ENCODE measurements at places on chromosomes 2 and 18. TPM values are rescaled to one million over a fixed set of nuclear protein-coding genes. Genes with fewer than 3 reads are reported as not detected.

GCG gene
- total RNA-seq = not detected

SPP2 gene
- total RNA-seq = not detected

RNMT gene
- total RNA-seq = 21.9 TPM

ZNF396 gene
- total RNA-seq = 3.2 TPM

SLC40A1 gene
- total RNA-seq = 153 TPM

PIGN gene
- total RNA-seq = 28.9 TPM

GDF7 gene
- total RNA-seq = 0.37 TPM

SERPINB4 gene
- total RNA-seq = not detected

DNA sequence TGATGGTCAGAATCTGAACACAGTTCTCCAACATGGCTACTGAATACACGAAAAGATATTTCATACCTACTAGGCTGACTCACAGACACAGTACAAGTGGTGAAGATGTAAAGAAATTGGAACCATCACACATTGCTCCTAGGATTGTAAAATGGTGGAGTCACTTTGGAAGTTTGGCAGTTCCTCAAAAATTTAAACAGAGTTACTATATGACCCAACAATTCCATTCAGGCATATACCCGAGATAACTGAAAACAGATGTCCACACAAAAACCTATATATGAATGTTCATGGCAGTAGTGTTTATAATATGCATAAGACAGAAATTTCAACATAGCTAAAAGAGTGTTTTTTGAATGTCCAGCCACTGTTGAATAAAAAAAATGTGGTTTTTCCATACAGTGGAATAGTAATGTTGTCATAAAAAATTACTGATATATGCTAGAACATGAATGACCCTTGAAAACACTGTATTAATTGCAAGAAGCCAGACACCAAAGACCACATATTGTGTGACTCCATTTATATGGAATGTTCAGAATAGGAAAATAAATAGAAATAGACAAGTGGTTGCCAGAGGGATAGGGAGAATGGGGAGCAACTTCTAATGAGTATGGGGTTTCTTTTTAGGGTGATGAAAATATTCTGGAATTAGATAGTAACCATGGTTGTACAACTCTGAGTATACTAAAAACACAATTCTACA is 10.1 kb downstream of the RMP24 start:
- no peak overlapping the region for H3K27ac ChIP-seq
- no peak for DNase-seq
- H3K4me1 ChIP-seq = no peaks in the 10 kb centered on the region
- H3K27me3 ChIP-seq = no peaks in the 10 kb centered on the region

GRCh38 chr2:126945118-126945517 is 46.4 kb downstream of the TEX51 start:
- no peak overlapping the region for H3K4me3 ChIP-seq
- H3K36me3 ChIP-seq = no peaks in the 10 kb centered on the region
- no peak overlapping the region for H3K27ac ChIP-seq
- DNase-seq = no peak
- H3K27me3 ChIP-seq = no peaks in the 10 kb centered on the region

DNA sequence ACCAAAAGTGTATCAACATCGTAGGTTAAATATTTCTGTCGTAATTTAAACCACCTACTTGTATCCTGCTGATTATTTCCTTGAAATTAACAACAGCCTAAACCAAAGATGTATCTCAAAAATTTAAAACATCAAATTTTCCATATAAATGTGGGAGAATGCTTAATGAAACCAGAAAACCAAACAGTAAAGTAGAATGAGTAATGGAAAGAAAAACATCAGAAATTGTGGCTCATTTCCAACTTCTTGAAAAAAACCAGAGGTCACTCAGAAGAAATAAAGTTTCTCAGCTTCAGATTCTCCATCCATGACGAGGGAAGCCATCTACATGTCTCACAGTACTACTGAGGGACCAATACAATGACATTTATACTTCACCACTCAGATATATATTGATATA is 296.5 kb downstream of the NOL4 start:
- no peak overlapping the region for H3K4me3 ChIP-seq
- no peaks in the 10 kb centered on the region for H3K27me3 ChIP-seq
- no peaks in the 10 kb centered on the region for H3K4me1 ChIP-seq

DNA sequence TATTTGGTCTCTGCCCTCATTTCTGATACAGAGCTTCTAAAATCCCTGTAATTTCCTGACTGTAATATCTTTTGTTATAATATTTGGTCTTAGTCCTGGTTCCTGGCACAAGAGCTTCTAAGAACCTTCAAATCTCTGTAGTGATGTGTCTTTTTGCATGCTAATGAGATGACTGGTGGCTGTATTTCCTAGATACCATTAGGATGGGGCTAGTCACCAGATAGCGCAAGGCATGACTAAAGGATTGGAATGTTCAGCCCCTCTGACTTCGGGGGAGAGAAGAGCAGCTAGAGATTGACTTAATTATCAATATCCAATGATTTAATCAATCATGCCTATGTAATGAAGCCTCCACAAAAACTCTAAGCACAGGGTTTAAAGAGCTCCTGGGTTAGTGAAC is 620.8 kb upstream of the ACVR2A start:
- H3K4me3 ChIP-seq = no peak overlapping the region
- no peaks in the 10 kb centered on the region for H3K36me3 ChIP-seq
- no peaks in the 10 kb centered on the region for H3K27me3 ChIP-seq
- no peak overlapping the region for H3K27ac ChIP-seq

- H3K4me1 ChIP-seq = no peaks in the 10 kb centered on the region
- no peak overlapping the region for H3K4me3 ChIP-seq
- H3K27me3 ChIP-seq = no peaks in the 10 kb centered on the region
- DNase-seq = no peak
- no peak overlapping the region for H3K27ac ChIP-seq
Observed at GRCh38 chr18:63591725-63592124, 4.6 kb downstream of the SERPINB13 start.

DNA sequence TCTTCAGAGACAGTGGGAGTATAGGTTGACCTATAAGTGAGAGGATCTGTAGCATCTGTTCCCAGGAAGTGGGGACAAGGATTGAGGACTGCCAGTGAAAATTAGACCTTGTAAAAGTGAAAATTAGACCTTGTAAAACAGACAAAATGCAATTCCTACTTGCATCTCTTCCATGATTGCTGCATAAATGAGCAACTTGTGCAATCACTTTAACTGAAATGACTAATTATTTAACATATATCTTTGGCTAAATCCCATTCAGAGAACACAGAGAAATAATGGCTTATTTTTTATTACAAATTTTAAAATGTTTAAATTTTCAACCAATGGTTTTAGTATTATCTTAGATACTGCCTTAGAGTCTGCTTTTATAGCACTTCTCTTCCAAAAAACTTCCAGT is 67.2 kb upstream of the NABP1 start:
- H3K4me3 ChIP-seq = no peak overlapping the region
- peak overlapping the region; percentile 56 for H3K27ac ChIP-seq
- H3K4me1 ChIP-seq = peaks cover 22% of the 10 kb centered on the region
- DNase-seq = no peak
- H3K36me3 ChIP-seq = no peaks in the 10 kb centered on the region

DNA sequence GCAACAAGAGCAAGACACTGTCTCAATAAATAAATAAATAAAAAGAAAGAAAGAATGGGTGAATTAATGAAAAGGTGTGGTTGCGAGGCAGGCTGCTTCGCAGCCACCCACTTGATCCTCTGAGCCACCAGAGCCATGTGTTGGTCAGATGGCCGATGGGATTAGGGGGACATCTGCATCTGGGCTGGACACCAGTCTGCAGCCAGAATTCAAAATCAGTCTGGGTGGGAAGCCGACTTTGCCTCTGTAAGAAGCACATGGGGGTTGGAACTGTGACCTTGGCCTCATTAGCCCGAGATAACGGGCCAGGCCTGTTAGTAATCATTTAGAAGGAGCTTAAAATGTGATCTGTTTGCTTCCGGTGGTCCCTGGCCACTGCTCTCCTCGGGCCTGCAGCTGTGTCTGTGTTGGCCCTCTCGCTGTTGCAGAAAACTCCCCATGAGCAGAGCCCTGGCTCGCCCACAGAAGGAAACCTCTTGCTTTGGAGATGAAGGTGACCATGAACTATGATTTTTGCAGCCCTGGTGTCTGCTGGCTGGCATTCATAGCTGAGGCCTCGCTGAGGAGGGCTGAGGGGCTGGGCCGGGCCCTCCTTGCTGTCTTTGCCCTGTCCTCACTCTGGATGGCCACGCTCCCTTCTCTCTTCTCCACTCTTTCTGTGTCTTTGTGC is 94.4 kb downstream of the DYSF start:
- no peaks in the 10 kb centered on the region for H3K4me1 ChIP-seq
- no peak overlapping the region for H3K27ac ChIP-seq
- no peak for DNase-seq
- no peak overlapping the region for H3K4me3 ChIP-seq
- H3K27me3 ChIP-seq = peaks cover 10% of the 10 kb centered on the region

- H3K36me3 ChIP-seq = no peaks in the 10 kb centered on the region
- H3K27me3 ChIP-seq = no peaks in the 10 kb centered on the region
- H3K4me1 ChIP-seq = no peaks in the 10 kb centered on the region
- no peak for DNase-seq
- H3K4me3 ChIP-seq = no peak overlapping the region
Observed at GRCh38 chr2:161596148-161596547, 28.1 kb upstream of the SLC4A10 start.

DNA sequence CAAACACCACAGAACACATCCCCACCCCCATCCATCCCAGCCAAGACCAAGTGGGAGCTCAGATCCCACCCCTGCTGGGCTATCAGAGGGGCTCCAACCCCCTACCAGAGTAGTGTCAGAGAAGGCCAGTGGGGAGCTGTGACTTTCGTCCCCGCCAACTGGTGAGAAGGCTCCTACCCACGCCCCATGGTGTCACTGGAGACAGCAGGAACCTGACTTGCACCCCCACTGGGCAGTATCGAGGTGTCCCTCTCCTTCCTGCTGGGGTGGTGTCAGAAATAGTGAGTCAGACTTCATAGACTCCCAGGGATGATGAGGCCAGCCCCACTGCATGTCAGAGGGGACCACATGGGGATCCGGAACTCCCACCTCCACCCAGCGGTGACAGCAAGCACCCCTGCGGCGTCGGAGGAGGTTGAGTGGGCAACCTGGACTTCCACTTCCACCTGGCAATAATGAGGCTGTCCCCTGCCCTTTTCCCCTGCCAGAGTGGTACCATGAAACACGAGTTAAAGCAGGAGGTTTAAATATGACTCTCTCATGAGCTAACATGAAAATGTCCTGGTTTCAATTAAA is 106.7 kb downstream of the CTIF start:
- H3K27ac ChIP-seq = no peak overlapping the region
- H3K4me1 ChIP-seq = no peaks in the 10 kb centered on the region
- H3K4me3 ChIP-seq = no peak overlapping the region
- DNase-seq = no peak

DNA sequence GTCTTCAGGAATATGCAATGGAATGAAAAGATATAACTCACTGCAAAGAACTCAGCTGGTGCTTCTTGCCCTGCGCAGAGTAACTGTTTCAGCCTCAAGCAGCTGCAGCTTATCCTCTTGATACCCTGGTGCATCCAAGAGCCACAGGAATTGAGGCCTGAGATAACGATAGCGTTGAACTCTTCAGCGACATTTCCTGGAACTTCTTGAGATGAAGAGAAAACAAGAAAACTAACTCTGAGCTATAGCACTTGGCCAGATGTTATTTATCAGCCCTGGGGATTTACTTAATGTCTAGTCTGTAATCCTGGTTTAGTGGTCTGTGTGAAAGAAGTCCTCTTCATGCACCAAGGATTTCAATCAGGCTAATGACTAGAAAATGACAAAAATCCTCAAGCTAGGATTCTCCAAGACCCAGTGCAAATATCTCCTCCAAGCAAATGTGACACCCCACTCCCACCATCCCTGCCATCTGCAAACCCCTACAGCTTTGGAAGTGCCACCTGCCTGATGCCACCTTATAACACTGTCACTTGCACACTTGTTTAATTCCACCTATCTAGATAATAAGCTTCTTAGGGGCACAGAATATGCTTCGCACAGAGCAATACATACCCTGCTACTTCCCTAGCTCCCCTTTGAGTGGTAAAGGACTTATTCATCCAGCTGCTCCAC is 40.6 kb downstream of the EHD3 start:
- H3K4me1 ChIP-seq = no peaks in the 10 kb centered on the region
- H3K27ac ChIP-seq = no peak overlapping the region
- H3K36me3 ChIP-seq = no peaks in the 10 kb centered on the region
- H3K4me3 ChIP-seq = no peak overlapping the region
- H3K27me3 ChIP-seq = no peaks in the 10 kb centered on the region

DNA sequence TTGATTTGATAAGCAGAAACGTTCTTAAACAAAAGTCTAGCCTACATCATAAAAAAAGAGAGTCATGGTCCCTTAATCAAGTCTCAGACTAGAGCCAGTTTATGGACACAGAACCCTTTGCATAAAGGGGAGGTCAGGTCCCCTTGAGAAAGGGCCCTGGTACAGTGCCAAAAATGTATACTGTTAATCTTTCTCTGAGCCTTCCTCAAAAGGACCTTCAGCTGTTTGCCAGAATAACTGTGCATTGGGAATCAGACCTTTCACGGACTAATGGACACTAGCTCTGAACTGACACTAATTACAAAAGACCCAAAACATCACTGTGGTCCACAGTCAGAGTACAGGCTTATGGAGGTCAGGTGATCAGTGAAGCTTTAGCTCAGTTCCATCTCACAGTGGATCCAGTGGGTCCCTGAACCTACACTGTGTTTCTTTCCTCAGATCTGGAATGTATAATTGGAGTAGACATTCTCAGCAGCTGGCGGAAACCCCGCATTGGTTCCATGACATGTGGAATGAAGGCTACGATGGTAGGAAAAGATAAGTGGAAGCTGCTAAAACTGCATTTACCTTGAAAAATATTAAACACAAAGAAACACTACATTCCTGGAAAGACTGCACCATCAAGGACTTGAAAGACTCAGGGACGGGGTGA is 151.4 kb downstream of the TMEFF2 start:
- H3K36me3 ChIP-seq = no peaks in the 10 kb centered on the region
- no peak for DNase-seq
- H3K4me1 ChIP-seq = no peaks in the 10 kb centered on the region
- no peak overlapping the region for H3K27ac ChIP-seq
- H3K27me3 ChIP-seq = no peaks in the 10 kb centered on the region

DNA sequence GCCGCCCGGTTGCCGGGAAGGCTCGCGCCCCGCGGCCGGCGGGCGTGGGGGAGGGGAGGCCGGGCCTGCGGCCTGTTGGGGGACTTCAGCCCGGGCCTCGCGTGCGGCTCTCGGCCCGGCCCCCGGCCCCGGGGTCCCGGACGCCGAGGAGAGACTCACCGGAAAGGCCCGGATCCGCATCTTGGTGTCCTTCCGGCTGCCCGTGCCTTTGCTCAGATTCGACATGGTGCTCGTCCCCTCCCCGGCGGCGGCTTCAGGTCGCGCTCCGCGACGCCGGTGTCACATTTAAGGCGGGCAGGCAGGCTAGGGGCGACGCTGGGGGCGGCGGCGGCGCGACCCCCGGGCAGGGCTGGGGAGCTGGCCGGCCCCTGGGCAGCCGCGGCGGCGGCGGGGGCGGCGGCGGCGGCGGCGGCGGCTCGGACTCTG is 365 bp downstream of the CUL3 start:
- peak overlapping the region; percentile 89 for H3K27ac ChIP-seq
- H3K36me3 ChIP-seq = no peaks in the 10 kb centered on the region
- DNase-seq = no peak
- peaks cover 56% of the 10 kb centered on the region for H3K4me1 ChIP-seq

Data from left lung (tissue), 14 donors.